Bronchus fibroblast of lung (primary cell): ENCODE measurements at places on chromosomes 1 and 21. TPM values are rescaled to one million over a fixed set of nuclear protein-coding genes. Genes with fewer than 3 reads are reported as not detected.

RNF186 gene
- not detected in 2 replicates for total RNA-seq

LPAR3 gene
- total RNA-seq, result 2.8 and 3.0 TPM in 2 replicates

IFNLR1 gene
- not detected in 2 replicates for total RNA-seq

PUSL1 gene
- 32.4 and 42.2 TPM in 2 replicates for total RNA-seq

DNM3 gene
- total RNA-seq, result 0.67 and 1.2 TPM in 2 replicates

ABCD3 gene
- 24.4 and 27.4 TPM in 2 replicates for total RNA-seq

EDARADD gene
- under 0.01 TPM in 1 of 2 replicates, not detected in the other for total RNA-seq

CSF3R gene
- not detected in 2 replicates for total RNA-seq

RUNX1 gene
- 10.1 and 11.4 TPM in 2 replicates for total RNA-seq

GRIK1 gene
- total RNA-seq, result not detected in 2 replicates

ADAMTS4 gene
- 3.6 and 3.7 TPM in 2 replicates for total RNA-seq

CYP4A22 gene
- not detected in 2 replicates for total RNA-seq

NPHS2 gene
- total RNA-seq, result not detected in 2 replicates

NECTIN4 gene
- total RNA-seq, result 0.17 TPM in 1 of 2 replicates, not detected in the other

BSDC1 gene
- 45.6 and 53.1 TPM in 2 replicates for total RNA-seq

FMO4 gene
- 1.2 and 1.8 TPM in 2 replicates for total RNA-seq

OR2G6 gene
- not detected in 2 replicates for total RNA-seq

C1orf53 gene
- 4.4 and 7.1 TPM in 2 replicates for total RNA-seq

ESPN gene
- under 0.01 TPM in 1 of 2 replicates, not detected in the other for total RNA-seq

CRYAA gene
- total RNA-seq, result not detected in 2 replicates

HSPA6 gene
- total RNA-seq, result under 0.01 TPM in 1 of 2 replicates, not detected in the other

SELL gene
- not detected in 2 replicates for total RNA-seq

HNRNPU gene
- total RNA-seq, result 207 and 246 TPM in 2 replicates

C1orf87 gene
- total RNA-seq, result under 0.01 TPM in 1 of 2 replicates, not detected in the other

MEF2D gene
- total RNA-seq, result 11.4 and 18.0 TPM in 2 replicates

RAB3B gene
- 15.2 and 16.8 TPM in 2 replicates for total RNA-seq

SLC45A1 gene
- 3.0 and 3.5 TPM in 2 replicates for total RNA-seq

SLAMF9 gene
- total RNA-seq, result not detected in 2 replicates
